ENCODE measurements at places on chromosomes 11 and 22. TPM values are rescaled to one million over a fixed set of nuclear protein-coding genes. Genes with fewer than 3 reads are reported as not detected.

DNA sequence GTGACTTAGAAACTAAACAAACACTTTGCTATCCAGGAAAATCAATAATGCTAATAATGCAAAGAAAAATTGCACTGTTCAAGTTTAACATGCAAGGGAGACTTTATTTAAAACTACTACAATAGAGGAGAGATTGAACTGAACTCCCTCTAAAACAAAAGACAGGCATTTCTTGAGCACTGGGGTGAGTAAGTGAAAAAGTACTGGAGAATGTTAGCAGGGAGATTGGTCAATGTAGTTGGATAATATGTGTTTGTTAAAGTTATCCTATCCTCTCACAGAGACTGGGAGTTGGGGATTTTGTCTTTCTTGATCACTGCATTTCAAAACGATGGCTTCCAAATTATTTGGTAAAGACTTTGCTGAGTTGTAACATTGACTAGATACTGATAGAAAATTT lies 77.6 kb downstream of the LUZP2 start:
- no peak for DNase-seq

DNA sequence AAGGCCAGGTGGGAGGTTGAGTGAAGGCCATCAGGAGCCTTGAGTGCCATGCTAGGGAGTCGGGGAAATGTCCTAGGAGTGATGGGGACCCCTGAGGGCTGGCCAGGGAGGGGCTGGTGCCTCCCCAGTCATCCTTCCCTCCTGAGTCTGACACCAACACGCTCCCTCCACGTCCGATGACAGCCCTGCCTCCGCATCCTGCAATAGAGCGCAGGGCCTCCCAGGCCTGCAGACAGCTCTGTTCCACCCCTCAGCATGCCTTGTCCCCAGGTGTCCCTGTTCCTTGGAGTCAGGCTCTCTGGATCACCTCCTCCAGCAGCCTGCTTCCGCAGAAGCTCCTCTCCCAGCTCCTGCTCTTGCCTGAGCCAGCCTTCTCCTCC lies 3.1 kb downstream of the RAC2 start:
- no peak for DNase-seq

DNA sequence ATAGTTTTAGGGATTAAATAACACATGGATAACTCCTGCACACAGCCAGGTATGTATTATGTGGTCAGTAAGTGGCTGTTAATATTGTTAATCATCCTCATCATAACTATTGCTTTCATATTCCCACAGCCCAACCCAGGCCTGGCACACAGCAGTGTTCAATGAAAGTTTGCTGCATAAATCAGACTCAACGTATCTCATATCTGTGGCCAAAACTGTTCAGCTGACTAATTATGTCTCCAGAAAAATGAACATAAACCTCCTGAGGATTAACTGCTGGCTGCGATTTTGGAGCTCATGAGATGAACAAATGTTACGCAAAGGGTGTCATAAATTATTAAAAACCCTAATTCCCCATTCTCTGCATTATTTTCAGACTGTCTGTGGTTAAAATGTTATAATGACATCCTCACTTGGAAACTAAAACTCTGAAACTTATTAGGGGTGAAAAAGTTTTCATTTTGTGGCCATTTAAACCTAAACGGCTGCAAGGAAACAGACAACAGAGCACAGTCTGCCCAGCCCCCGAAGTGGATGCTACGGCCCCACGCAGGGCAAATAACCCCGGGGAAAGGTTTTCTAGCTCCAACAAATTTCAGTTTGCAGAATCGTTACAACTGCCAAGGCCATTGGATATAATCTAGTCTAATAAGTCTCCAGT lies 17.3 kb downstream of the ABCC8 start:
- no peak for DNase-seq

DNA sequence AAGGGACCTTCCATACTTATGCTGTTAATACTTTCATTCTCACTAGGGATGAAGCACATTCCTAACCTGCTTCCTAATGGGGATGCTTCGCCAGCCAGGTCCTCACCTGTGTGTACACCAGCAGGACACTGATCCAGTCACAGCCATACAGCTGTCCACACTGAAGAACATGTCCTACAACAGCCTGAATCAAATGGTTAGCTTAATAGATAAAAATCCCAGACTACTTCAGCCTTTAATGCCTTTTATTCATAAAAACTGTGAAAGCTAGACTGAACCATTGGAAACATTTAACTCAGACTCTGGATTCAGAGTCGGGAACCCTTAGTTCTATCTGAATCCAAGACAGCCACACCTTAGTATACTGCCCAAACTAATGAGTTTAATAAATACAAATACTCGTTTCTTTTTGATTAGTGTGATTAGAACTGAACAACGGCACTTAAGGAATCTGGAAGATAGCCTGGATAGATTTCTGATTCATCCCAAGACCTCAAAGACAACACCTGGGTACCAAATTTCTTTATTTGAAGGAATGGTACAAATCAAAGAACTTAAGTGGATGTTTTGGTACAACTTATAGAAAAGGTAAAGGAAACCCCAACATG lies 3.3 kb downstream of the FTH1 start:
- DNase-seq, result no peak

The MOV10L1 gene
- total RNA-seq, result 0.92 TPM

- DNase-seq, result no peak
Measured at GRCh38 chr11:113256431-113257202, 57.8 kb upstream of the TTC12 start.

The MYO18B gene
- total RNA-seq, result 0.23 TPM

GRCh38 chr11:66745356-66746235 lies 16.6 kb upstream of the SPTBN2 start:
- peak; percentile 66 for DNase-seq

- DNase-seq, result no peak
Measured at GRCh38 chr11:122882189-122882856, at the start of gene JHY. Gene JHY, plus strand, starts transcription at chr11:122882759. Its CDS starts 3,091 bp downstream, at chr11:122885850.

The HBG1 gene
- not detected for total RNA-seq
